ENCODE measurements at places on chromosomes 5 and 9.

DNA sequence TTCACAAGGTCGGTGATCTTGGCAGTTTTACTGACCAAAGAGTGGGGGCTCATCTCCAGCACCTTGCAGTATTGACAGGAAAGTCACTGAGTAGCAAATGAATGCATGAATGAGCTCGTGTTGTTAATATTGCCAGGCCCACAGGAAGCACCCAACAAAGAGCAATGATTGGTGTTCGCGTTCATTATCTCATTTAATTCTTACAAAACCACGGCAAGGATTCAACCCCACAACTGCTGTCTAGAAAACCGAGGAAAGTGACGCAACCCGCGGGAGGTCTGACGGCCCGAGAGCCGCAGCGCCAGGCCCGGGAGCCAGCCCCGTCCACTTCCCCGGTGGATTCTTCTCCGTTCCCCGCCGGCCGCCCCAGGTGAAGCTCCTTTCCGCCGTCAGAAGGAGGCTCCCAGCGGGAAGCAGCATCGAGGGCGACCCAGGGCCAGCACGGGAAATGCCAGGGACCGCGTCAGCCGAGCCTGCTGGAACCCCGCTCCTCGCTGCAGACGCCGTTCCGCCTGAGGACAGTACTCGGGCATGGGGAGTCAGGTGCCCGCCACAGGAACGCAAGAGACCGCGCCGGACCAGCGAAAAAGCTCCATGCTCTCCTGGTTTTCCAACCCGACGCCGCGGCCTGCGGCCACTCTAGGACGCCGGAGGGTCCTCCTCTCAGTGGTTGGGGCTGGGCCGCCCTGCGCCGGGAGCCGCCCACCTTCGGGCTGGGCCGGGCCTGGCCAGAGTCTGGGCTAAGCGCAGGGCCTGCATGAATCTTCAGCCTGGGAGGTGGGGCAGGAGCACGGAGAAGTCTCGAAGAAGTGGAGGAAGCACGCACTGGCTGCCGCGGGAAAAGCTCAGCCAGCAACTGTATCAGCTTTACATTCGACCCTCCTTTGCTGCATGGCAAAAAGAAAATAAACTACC, 19.8 kb upstream of the FER start:
- DNase-seq: peak; percentile 42

GRCh38 chr5:124772457-124773200, 26.2 kb upstream of the ZNF608 start:
- DNase-seq: no peak

DNA sequence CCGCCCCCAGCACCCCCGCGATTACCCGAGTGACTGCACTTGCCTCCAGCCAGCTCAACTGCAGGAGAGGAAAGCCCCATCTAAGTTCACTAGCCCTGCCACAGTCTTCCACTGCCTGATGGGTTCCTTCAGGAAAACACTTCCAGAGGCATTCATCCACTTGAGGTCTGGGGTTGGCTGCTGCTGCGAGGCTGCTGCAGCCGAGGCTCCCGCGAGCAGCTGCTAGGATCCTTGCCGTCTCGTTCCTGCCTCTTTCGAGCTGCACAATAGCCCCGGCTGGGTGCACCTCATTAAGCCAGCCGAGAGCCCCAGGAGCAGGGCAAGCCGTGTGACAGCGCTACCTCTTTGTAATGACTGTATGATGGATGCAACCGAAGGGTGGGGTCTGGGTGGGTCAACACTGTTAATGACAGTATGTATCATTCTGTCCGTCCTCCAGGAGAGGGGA, 24.2 kb upstream of the ELAVL2 start:
- DNase-seq: no peak

GRCh38 chr9:35470894-35471293, 19.0 kb upstream of the RUSC2 start:
- DNase-seq: no peak

GRCh38 chr9:89605465-89606048, 745 bp downstream of the GADD45G start:
- DNase-seq: peak; percentile 58

DNA sequence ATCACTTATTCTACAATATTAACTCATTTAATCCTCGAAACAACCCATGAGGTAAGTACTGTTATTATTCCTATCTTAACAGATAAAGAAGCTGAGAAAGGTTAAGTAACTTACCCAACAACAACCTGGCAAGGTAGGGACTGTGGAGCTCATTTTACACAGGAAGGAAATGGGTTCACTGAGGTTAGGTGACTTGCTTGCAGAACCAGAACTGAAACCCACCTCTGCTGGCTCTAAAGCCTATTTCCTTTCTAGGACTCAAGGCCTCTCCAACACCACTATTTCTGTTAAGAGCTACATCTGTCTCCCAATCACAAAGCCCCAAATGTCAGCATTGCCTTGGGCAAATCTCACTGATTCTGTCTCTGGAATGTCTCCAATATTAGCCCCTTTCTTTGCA, 38.9 kb upstream of the IFNK start:
- no peak for DNase-seq

- DNase-seq: no peak
Observed at GRCh38 chr9:114230068-114230467, 74.7 kb downstream of the COL27A1 start.

DNA sequence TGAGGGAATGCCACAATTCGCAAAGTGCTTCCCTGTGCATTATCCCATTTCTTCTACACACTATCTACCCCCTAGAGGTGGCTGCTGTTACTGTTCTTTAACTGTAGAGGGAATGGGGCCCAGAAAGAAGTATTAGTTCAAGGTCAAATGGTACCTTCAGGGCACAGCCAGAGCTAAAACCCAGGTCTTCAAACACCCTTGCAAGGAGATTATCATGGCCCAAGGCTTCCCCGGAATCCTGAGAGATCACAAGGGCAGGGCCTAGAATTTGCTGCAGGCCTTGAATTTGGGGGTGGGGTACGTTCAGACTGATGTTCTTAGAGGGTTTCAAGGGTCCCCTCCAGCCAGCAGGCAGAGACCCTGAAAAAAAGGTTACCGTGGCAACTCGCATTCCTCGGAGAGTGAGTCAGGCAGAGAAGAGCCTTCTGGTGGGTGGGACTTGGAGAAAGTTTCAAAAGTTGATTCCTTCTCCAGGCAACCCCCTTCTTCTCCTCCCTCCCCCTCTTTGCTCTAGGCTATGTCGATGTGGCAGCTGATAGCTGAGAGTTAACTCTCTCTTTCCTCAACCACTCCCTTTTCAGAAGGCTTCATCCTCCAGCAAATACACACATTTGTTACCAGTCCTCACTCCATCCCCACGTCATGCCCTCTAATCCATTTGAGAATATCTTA, 1.9 kb downstream of the SPARC start:
- peak; percentile 8 for DNase-seq

GRCh38 chr5:425714-426113, 17.3 kb upstream of the EXOC3 start:
- DNase-seq: no peak

- peak; percentile 35 for DNase-seq
Observed at GRCh38 chr9:114501796-114502682, 3.2 kb downstream of the WHRN start.

DNA sequence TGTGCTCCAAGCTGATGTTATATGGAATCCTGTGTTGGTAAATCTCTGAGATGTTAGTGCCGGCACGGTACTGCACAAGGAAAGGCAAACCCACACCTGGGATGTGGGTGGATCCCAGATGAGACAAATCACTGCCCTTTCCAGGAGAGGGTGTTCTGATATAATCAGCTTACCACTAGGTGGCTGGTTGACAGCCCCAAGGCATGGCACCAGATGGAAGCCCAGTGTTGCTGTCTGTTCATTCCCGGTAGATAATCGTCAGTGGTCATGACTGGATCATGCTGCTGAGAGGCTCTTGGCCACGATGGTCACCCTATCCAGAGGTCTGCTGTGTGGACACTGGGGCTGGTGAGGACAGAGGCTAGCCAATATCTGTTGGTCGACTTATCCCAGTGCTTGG, 184.0 kb downstream of the CACNA1B start:
- no peak for DNase-seq

DNA sequence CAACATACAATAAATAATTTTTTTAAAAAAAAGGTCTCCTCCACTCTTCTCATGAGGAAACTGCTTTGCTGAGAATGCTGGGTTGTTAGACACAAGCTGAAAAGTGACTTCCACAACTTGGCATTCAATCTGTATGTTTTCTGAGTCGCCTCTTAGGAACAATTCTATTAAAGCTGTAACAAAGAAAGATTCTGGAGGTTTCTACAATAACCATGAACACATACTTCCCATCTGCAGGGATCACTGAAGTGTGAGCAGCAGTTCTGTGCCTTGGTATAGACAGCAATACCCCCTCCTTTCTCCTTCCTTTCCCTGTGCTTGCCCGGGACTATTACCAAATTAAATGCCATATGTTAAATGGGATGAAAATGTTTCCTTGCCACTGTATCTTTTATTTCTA, 1.5 kb downstream of the DIRAS2 start:
- no peak for DNase-seq

- no peak for DNase-seq
Observed at GRCh38 chr5:82246960-82247574, 31.1 kb downstream of the RPS23 start.

GRCh38 chr5:148913985-148914431, 87.6 kb downstream of the ADRB2 start:
- no peak for DNase-seq

GRCh38 chr9:88396836-88397577, 8.8 kb downstream of the SPIN1 start:
- DNase-seq: no peak

DNA sequence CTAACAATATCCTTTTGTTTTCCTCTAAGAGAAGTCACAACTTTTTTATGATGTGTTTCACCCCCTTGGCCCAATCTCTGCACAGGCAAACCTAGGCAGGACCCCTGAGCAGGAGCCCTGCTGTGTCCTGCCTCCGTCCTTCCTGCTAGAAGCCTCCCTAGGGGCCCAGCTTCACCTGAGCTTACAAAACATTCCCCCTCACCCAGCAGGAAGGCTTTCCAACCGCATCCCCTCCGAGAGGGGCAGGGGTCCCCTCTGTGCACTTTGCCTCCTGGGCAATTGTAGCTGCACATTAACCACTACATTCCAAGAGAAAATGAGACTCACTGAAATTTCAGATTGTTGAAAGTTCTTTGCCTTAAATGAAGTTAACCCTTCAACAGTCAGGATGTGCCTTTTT, 176.2 kb downstream of the IRX2 start:
- no peak for DNase-seq

DNA sequence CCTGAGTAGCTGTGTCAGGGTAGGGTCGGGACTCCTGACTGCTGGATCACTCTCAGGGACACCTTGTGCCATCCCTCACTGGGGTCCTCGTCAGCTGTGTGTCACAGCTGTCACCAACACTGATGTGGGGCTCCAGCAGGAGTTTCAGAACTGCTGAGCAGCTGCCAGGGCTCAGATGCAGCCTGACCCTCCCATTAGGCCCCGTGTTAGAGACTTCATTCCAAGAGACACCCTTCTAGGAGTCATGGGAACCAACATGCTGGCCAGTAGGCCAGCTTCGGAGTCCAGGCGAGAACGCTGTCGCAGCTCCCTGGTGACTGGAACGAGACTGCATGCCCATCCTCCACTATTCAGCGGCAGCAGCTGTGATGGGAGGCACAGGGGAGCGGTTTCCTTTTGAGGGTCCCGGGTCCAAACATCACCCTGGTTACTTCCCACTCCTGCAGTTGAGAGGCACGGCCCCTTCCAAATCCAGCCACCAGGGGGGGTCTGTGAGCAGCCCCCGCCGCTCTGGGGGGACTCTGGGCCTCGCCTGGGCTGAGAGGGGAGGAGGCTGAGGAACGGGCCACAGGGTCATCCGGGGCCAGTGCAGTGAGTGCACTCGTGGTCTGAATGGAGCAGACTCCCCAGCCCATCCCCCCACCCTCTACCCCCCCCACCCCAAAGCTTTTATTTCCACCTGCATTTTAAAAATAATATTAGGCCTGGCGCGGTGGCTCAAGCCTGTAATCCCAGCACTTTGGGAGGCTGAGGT, 12.6 kb upstream of the TCF7 start:
- DNase-seq: peak; percentile 12

DNA sequence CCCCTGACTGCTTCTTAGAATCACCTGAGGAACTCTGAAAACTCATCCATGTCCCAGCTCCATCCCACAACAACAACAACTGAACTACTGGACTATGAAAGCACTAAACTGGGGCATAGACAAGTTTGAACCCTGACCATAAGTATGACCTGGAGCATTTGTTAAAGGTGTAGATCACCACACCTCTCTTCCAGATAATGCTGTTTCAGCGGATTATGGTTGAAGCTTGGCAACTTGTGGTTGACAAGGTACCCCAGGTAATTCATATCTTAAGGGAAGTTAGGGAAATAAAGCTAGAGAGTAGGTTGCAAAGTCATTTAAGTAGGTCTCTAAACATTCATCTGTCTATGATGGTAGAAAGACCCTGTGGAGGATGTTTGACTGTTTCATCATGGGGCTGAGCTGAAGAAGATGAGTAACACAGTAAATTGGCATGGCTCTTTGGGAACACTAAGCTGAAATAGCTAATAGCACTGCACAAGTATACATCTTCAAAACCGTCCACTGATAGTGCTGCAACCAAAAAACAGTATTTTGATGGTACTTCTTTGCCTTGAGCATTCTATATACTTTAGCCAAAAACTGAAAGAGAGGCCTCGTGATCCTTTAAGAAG, 80.2 kb downstream of the TMEM174 start:
- DNase-seq: no peak

- no peak for DNase-seq
Observed at GRCh38 chr5:9905661-9906060, 275.5 kb upstream of the TAS2R1 start.

- DNase-seq: no peak
Observed at GRCh38 chr9:77673941-77674791, 26.0 kb upstream of the GNA14 start.

GRCh38 chr9:112069318-112070169, 105.6 kb downstream of the SUSD1 start:
- DNase-seq: no peak

DNA sequence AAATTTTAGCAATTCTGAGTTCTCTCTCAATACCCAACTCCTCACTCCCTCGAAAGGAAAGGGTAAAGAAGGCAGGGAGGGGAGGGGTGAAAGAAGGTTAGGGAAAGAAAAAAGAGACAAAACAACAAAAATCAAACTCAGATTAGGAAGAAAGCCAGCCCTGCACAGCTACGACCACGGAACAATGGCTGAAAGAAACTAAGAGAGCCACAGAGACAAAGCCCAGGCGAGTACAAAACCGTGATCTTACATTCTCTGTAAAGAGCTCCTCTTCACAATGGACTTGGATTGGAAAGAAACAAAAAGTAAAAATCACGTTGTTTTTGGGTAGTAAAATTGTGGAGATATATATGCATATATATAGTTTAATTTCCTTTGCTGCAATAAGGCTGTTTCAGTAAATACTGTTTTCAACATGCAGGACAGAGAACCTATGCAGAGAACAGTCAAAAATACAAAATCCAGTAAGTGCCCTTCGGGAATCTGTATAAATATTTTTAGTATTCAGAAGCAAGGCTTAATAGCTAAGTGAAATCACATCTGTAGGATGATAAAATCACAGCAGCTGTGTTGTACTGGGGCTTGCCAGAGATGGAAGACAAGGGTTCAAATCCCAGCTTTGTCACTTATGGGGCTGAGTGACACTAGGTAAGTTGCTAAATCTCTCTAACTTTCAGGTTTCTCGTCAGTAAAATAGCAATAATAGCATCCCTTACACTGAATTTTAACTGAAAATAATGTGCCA, 16.9 kb downstream of the PSMB7 start:
- no peak for DNase-seq

Measured in nucleus accumbens (tissue), 56 donors.